ENCODE measurements at places on chromosomes 1 and 21.

GRCh38 chr1:17509363-17509762 lies 30.1 kb upstream of the ARHGEF10L start:
- no peak for DNase-seq

GRCh38 chr1:110062612-110063011 lies 7.9 kb downstream of the ALX3 start:
- no peak for DNase-seq

DNA sequence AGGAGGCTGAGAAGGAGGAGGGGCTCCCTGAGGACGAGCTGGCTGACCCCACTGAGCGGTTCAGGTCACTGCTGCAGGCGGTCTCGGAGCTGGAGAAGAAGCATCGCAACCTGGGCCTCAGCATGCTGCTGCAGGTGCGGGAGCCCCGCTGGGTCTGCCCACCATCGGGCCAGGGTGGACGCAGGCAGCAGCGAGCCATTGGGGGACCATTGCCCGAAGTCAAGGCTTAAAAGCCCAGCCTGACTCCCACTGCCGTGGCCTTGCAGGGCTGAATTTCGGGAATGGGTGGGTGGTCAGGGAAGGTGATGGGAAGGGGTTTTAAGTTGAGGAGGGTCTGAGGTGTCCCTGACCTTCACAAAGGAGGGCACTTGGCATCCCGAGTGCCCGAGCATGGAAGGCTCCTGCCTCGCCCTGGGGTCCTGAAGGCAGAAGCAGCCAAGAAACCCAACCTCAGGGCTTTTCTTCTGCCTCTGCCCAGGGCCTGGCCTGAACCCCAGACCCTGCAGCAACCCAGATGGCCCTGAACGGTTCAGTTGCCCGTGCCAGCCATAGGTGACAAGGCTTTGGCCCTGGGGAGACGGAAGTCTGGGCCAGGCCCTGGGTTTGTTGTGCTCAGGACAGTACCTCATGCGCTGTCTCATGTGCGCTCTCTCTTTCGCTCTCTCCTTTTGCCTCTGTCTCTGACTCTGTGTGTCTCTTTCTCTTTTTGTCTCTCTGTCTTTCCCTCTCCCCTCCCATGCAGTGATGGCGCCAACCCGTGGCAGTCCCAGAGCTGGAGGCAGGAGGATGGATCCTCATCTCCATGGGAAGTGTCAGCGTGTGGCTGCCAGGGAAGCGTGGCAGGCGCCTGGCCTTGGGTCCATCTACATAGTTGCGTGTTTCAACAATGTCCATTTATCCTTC lies 6.2 kb downstream of the RNF187 start:
- DNase-seq = no peak

- no peak for DNase-seq
These were observed 176.5 kb downstream of the PBX1 start for GRCh38 chr1:164735315-164736052.

DNA sequence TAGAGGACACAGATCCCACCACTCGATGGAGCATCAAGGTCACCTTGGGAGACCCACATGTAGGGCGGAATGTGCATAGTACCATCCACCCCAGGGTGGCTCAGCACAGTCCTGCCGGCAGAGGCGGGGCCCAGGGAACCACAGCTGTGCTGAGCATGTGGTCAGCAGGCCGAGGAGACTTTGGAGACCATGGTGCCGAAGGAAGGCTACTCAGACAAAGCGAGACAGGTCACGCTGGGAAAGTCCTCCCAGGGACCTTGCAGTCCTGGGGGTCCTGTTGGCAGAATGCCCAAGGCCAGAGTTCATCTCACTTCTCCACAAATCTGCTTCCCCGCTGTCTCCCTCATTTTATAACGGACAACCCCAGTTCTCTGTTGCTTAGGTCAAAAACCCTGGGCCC lies 22.5 kb downstream of the WNT3A start:
- no peak for DNase-seq

GRCh38 chr1:31905681-31906080 lies 32.5 kb downstream of the PTP4A2 start:
- no peak for DNase-seq

- no peak for DNase-seq
These were observed 2.6 kb downstream of the KRTAP10-12 start for GRCh38 chr21:44699502-44700001.

DNA sequence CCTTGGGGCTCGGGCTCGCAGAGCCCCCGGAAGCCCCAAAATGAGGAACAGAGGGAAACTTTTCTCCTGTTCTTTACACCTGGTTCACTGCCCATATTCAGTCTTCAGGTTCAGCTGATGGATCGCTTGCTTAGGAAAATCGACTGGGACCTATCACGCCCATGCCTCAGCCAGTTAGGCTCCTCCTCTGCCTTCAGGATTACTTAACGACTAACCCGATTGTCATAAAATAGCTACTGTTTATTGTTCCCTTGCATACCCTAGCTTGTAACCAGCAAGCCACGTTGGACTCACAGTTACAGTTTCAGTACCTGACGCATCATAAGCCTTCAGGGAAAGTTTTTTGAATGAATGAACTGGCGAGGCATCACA lies 692 bp downstream of the TARDBP start:
- no peak for DNase-seq

- no peak for DNase-seq
These were observed 40.8 kb downstream of the ITSN1 start for GRCh38 chr21:33682992-33683627.

- DNase-seq = no peak
These were observed 4.2 kb upstream of the CCDC28B start for GRCh38 chr1:32195972-32196823.

DNA sequence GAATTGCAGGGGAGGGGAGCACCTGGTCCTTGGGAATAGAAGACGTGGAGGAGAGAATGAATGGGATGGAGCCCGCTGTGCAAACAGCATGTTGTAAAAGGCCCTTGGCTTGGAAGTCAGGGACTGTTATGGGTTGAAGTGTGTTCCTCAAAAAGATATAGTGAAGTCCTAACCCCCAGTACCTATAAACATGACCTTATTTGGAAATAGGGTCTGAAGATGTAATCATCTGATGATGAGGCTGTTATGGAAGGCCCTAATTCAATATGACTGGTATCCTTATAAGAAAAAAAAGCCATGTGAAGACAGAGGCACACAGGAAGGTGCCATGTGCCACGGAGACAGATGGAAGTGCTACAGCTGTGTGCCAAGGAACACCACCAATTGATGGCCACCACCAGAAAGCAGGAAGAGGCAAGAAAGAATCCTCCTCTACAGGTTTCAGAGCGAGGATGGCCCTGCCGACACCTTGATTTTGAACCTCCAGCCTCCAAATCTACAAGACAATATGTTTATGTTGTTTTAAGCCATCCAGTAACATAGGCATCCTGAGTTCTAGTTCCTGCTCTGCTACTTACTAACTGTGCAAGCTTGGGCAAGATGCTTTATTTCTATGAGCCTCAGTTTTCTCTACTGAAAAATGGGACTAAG lies 51.2 kb downstream of the LRRN2 start:
- DNase-seq = no peak

- no peak for DNase-seq
These were observed 164.8 kb downstream of the PPIAL4G start for GRCh38 chr1:148318123-148318903.

Measured in activated gamma-delta T cell (primary cell).